ENCODE measurements at places on chromosomes 1 and 21.

- peak; percentile 35 for DNase-seq
Observed at GRCh38 chr1:89633248-89633799, 404 bp downstream of the LRRC8C start.

GRCh38 chr1:34270181-34270580 is 93.5 kb downstream of the C1orf94 start:
- DNase-seq = no peak

DNA sequence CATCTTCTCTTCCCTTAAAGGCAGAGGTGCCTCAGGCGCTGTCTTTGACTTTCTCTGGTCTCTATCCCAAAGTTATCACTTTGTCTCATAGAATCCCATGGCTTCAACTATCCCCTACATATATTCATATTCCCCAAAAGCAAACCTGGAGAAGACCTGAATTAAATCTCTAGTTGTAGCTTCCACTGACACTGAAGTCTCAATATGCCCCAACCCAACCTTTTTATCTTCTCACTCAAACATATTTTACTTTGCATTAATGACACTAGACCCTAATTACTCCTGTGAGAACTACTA is 354.5 kb upstream of the DUSP10 start:
- DNase-seq = no peak

GRCh38 chr1:198373376-198373775 is 167.1 kb downstream of the ATP6V1G3 start:
- no peak for DNase-seq

DNA sequence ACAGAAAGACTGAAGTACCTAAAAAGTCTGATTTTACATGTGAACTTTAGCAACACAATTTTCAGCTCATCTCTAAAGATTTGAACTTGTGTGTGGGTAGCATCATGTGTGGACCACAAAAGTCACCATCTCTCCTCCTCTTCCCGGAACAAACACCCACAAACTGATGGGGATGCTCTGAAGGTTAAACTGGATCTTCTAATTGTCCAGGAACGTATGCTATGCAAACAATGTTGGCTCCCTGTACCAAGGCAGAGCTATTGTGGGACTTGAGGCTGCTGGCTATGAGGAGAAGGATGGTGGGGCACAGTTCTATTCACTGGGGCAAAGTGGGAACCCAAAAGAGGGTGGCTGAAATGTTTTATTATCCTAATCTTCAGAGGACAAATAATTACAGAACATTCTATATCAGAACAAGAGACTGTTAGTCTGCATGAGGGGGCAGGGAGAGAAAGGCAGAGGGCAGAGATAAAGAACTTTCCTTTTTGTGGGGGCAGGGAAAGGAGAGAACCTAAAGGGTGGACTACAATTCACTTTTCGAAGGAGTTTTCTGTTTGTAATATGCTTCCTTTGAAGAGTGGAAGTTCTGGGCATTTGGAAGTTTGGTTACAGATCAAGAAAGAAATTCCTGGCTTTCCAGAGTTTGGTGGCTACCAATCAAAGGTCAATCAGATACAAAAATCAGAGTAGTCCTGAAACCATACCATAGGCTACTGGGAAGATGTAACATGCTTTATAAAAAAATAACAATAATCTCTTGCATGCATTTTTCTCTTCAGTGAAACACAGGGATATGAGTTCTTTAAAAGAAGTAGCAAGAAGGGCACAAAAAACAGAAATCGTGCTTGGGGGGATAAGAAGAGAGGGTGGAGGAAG is 62.9 kb downstream of the GADD45A start:
- DNase-seq = no peak

DNA sequence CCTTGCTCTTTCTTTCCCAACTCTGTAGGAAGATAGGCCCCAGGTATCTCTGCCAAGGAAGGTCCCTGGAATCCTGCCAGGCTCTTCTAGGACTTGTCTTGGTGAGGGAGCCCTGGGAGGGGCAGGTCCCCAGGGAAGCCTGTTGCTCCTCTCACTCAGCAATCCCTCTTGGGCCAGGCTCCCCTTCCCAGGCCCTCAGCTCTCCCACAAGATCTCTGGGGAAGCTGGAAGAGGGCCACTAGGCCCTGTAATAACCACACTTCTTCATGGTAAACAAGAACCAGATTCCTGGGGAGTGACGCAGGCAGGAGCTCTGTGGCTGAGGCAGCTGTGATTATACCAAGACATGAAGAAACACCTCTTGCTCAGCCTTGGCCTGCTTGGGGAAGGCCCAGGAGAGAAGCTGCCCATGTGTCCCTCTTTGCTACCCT is 9.9 kb upstream of the MAPKAPK2 start:
- DNase-seq = no peak

DNA sequence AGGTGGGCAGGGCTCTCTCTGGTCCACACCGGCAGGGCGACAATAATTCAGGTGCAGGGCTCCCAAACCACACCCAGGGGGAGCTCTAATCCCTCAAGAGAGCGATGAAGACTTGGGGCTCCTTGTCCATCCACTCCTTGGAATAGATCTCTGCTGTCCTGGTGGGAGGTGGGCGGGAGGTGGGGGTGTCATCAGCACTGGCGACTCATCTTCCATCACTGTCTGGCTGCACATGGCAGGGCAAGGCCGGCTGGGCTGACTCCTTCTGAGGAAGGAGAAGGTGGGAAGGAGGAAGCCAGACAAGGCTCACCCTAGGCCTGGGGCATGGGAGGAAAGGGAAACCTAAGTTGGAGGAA is 29.3 kb downstream of the TNNT2 start:
- peak; percentile 84 for DNase-seq

DNA sequence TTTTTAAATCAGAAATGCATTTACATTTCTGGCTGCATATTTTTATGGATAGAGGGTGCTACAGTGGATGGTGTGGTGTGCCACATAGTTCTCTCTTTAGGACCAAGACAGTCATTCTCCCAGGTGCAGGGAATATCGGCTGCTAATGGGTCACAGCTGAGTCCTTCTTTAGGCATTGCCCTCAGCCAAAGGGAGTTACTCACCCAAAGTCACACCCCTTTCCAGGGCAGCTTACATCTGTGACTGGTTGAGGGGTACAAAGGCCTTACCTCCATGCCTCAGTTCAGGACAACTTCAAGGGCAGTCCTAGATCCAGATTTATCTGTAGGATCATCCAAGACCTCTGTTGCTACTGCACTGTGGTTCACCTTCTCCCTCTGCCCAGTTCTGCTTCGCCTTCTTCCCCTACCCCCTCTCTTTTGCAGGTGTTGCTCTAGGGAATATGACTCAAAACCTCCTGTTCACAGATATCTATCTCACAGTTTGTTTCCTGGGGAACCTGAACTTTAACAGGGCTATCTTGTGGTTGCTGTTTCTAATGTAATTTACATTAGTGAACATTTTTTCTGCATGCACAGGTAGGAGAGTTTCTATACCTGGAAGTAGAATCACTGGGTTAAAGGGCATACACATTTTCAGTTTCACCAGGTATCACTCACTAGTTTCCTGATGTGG is 413.9 kb downstream of the RPS6KC1 start:
- DNase-seq = no peak

- DNase-seq = no peak
Observed at GRCh38 chr1:94544706-94545490, 3.3 kb upstream of the F3 start.

- DNase-seq = no peak
Observed at GRCh38 chr21:38448671-38449385, 49.4 kb downstream of the ERG start.

DNA sequence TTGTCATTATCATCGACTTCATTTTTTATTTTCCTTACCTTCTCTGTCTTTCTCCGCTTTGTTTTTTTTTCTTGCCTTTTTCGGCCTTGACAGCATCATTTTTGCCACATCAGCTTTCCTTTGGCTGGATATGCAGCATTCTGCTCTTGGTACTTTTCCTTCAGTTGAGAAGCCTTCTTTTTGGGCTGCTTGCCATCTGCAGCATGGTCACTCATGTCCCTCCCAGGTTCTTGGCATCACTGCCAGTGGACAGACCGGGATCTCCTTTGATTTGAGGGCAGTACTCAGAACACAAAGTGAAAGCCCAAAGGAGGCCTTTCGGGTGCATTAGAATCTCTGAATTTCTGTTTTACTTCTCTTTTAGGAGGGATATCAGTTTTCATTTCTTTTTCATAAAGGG is 3.7 kb upstream of the PARP1 start:
- DNase-seq = no peak

GRCh38 chr1:8122477-8123407 is 96.6 kb upstream of the ERRFI1 start:
- DNase-seq = no peak

DNA sequence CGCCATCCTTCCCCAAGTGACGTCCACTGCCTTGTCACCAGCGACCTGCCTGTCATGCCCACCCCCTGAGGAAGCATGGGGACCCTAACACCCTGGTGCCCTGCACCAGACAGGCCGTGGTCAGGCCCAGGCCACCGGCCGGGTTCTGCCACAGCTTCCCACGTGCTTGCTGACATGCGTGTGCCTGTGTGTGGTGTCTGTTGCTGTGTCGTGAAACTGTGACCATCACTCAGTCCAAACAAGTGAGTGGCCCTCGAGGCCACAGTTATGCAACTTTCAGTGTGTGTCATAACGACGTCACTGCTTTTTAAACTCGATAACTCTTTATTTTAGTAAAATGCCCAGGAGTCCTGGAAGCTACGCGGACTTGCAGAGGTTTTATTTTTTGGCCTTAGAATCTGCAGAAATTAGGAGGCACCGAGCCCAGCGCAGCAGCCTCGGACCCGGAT is 8.5 kb upstream of the CTRC start:
- no peak for DNase-seq

GRCh38 chr1:43531107-43531905 is 623 bp downstream of the PTPRF start:
- peak; percentile 56 for DNase-seq

- no peak for DNase-seq
Observed at GRCh38 chr1:76336931-76337371, 262.4 kb downstream of the ST6GALNAC3 start.

- DNase-seq = no peak
Observed at GRCh38 chr1:57800376-57800775, 376.5 kb upstream of the DAB1 start.

- DNase-seq = no peak
Observed at GRCh38 chr1:119367432-119368124, 1.0 kb upstream of the HAO2 start.

GRCh38 chr1:48930011-48930410 is 153.3 kb upstream of the BEND5 start:
- no peak for DNase-seq

GRCh38 chr1:165408518-165408917 is 36.4 kb downstream of the RXRG start:
- no peak for DNase-seq

DNA sequence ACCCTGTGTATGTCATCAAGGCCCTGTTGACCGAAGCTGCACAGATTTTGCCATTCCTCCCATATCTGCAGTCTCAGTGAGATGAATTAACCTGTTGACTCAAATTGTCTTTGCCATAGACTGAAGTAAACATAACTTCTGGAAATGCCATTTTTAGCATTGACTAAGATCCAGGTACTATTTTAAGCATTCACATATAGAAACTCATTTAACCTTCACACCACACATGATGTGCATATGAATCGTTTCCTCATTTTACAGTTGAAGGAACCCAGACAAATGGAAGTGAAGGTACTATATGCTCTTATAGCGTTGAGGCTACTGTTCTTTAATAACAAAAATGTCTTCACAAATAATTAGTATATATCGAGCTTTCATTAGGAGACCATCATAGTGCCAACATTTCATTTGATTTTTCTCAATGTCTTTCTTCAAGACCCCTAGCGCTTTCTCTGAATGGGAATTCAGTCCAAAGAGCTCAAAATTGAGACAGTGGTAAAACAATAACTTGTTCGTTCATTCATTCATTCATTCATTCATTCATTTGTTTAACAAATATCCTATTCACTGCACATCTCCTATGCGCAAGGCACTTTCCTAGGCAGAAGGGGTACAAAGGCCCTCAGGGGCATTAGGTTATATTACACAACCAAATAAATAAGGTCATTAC is 444.7 kb downstream of the ADGRL2 start:
- no peak for DNase-seq

- no peak for DNase-seq
Observed at GRCh38 chr1:38193040-38193439, 146.4 kb upstream of the POU3F1 start.

DNA sequence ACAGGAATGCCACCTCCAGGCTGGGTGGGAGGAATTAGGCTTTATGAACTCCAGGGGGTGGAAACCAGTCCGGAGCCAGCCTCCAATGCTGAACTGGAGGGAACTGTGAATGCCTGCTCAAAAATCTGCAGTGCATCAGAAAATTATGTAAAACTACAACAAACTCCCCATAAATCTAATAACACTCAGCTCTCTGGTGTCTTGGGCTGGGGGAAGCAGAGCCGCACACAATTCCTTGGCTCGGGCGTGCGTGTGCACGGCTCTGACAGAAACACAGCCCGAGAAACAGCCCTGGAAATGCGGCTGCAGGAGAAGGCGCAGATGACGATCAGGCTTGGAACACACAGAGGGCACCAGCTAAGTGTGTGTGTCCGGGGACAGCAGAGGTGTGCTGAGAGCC is 127.6 kb upstream of the VAMP3 start:
- no peak for DNase-seq

DNA sequence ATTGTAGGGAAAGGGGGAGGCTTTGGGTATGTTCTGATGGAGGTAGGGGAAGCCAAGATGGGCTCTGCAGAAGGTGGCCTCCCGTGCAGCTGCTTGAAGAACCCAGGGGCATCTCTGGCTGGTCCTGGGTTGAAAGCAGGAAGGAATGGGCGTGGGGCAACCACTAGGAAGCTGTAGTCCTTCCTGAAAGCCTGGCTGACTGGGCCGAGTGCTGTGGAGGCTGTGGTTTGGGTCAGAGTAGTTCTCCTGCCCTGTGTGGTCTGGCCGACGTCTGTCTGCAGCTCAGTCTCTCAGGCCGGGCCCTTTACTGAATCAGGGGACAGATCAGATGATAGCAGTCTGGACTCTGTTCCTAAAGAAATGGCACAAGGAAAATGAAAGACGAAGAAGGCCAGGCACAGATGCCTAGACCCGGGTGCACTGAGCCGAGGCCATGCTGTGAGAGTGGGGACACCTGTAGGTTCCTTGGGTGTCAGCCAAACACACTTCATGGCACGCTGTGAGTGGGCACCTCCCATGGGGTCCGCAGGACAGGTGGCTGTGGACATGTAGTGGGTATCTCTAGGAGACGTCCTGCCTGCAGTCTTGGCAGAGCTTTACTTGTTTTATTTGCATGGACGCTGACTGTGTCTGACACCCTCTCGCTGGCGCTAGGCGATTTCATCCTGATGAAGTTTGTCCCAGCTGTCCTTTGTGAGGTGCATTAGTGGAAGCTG is 87.0 kb downstream of the POFUT2 start:
- DNase-seq = no peak

All from 8988T (cell line).